ENCODE measurements at places on chromosomes 16 and 17.

GRCh38 chr17:46818929-46819859 is 702 bp upstream of the WNT3 start:
- no peak for DNase-seq

- no peak for DNase-seq
Measured at GRCh38 chr16:71504901-71505300, 15.8 kb upstream of the ZNF19 start.

GRCh38 chr16:7714775-7715174 is 382.1 kb downstream of the RBFOX1 start:
- DNase-seq, result no peak

GRCh38 chr16:57504491-57504890 is 18.2 kb upstream of the DOK4 start:
- no peak for DNase-seq

GRCh38 chr16:46638947-46639925 is 18.1 kb upstream of the SHCBP1 start:
- no peak for DNase-seq

GRCh38 chr16:81997738-81998137 is 13.5 kb downstream of the SDR42E1 start:
- no peak for DNase-seq

DNA sequence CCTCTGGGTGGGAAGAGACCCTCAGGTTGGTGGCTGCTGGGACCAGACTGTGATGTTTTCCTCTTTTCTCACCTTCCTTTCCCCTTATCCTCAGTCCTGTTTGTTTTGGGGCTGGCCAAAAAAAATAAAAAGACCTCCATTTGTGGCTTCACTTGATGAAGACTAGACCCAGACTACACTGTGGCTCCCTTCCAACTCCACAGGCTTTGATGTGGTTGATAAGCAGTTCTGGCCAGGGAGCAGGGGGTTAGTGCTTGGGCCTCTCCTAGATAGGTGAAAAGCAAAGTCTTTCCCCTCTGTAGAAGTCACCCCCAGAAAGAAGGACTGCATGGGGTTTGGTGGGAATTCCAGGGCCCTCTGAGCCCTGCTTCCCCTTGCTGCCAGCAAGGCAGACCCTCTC is 11.2 kb upstream of the ADAM11 start:
- no peak for DNase-seq

GRCh38 chr17:41402161-41402560 is 4.8 kb upstream of the KRT31 start:
- no peak for DNase-seq

- no peak for DNase-seq
Measured at GRCh38 chr17:33686171-33686570, 393.1 kb upstream of the ASIC2 start.

GRCh38 chr17:50412188-50412732 is 13.8 kb upstream of the ACSF2 start:
- no peak for DNase-seq

DNA sequence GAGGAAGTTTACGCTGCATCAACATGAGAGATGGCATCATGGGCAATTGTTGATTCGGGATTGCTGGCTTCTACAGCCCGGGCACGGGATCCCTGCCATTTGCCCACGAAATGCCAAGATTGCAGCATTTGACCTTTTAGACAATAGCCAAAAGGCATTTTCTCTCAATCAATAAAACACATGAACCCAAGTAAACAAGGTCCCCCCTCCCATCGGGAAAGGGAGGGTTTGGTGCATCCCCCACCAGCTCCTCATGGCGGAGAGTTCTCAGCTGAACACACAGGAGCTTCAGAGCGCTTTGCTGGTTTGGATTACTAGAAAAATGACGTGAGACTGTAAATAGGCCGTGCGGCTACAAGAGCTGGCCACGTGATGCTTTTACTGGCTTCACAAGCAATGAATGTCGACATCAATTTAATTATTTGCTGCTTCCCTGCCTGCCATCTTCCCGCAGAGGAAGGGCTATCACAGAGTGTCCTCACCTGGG is 147.6 kb downstream of the C16orf95 start:
- no peak for DNase-seq

- DNase-seq, result no peak
Measured at GRCh38 chr17:42937712-42938596, 26.3 kb downstream of the AARSD1 start.

GRCh38 chr16:54140057-54140787 is 146.4 kb downstream of the IRX3 start:
- DNase-seq, result no peak

GRCh38 chr17:6666077-6666521 is 14.5 kb downstream of the C17orf100 start:
- DNase-seq, result no peak

Measured in stimulated activated CD4-positive, alpha-beta T cell treated with anti-CD3 and anti-CD28 coated beads, Interleukin-15, amount 100 ng/mL, for 48 hours (primary cell).